ENCODE measurements at places on chromosomes 6 and 20. TPM values are rescaled to one million over a fixed set of nuclear protein-coding genes. Genes with fewer than 3 reads are reported as not detected.

The CYP21A2 gene
- not detected for total RNA-seq

- no peak for DNase-seq
Measured at GRCh38 chr20:8231038-8231437, 99.0 kb downstream of the PLCB1 start.

The HMGCLL1 gene
- total RNA-seq, result 2.0 TPM

DNA sequence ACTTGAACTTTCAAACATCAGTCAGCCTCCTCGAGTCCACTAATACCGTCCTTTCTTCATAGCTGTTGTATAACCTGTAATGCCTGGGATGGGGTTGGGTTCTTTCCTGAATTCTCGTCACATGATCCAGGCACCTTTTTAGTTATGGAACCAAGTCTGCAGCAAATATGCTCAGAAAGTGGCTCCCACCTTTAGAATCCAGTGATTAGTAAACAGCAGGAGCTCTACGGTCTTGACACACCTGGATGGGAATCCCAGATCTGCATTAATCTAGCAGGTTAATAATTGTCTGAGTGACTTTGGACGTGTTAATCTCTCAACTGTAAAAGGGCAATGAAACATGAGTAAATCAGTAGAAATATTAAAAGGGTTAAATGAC, 729 bp upstream of the ZHX3 start:
- DNase-seq, result no peak

DNA sequence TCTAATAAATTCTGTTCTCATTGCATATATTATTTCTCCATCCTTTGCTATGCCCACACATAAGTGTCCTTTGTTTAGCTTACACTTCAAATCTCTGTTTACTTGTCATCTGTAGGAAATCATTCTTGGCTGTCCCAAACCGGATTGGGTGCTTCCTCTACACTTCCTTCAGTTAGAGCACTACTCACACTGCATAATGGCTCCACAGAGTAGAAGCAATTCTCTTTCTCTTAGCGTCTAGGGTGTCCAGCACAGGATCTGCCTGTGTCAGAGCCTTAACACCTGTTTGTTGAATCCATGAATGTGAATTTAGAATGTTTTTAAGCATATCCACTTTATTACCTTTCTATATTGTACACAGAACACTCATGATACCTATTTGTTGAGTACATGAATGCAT, 87.0 kb upstream of the BMP2 start:
- no peak for DNase-seq

DNA sequence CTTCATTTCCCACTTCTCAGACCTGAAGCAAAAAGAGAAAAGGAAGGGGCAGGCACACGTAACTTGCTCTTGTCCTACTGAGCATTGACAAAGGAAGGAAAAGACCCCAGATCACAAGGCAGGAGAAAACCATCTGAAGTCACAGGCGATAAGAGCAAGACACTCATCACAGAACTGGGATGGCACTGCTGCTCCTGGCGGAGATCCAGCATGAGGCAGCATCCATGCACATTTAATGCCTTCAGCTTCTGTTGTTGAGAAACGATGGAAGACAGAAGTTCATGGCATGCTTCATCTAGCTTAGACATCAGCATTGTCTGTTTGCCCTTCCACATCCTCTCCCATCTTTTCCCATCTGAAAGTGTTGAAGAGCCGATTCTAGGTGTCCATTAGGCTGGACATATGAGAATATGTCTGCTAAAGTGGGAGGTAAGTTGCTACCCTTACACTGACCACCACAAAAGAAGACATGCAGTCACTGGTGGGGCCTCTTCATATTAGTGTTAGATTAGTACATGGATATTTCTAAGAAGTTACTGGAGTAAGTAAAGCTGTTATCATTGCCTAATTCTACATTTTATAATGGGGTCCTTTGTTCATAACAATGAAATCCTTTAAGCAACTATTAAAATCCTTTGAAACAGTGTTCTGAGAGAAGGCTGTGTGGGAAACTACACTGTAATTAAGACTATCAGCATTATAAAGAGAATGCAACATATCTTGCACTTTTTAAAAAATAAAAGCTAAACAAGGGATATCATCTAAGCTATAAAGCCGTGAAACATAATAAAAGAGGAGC, 618.5 kb downstream of the C6orf118 start:
- no peak for DNase-seq

The SPATA25 gene
- 1.7 TPM for total RNA-seq

The WFDC8 gene
- total RNA-seq, result not detected
